ENCODE measurements at places on chromosomes 11 and 22.
A peak's percentile ranks its signal among the peaks of the same experiment; 100 is the strongest.

GRCh38 chr11:8040921-8041285 is 40.1 kb upstream of the TUB start:
- H3K27ac ChIP-seq, result no peak overlapping the region
- no peak for DNase-seq
- H3K4me1 ChIP-seq, result no peaks in the 10 kb centered on the region
- H3K36me3 ChIP-seq, result no peaks in the 10 kb centered on the region
- no peak overlapping the region for H3K4me3 ChIP-seq
- peaks cover 16% of the 10 kb centered on the region for H3K27me3 ChIP-seq

- no peak for DNase-seq
- H3K4me3 ChIP-seq, result no peak overlapping the region
- no peaks in the 10 kb centered on the region for H3K36me3 ChIP-seq
- no peak overlapping the region for H3K27ac ChIP-seq
- H3K4me1 ChIP-seq, result peaks cover 27% of the 10 kb centered on the region
Measured at GRCh38 chr22:42366806-42367581, 65.2 kb downstream of the NFAM1 start.

DNA sequence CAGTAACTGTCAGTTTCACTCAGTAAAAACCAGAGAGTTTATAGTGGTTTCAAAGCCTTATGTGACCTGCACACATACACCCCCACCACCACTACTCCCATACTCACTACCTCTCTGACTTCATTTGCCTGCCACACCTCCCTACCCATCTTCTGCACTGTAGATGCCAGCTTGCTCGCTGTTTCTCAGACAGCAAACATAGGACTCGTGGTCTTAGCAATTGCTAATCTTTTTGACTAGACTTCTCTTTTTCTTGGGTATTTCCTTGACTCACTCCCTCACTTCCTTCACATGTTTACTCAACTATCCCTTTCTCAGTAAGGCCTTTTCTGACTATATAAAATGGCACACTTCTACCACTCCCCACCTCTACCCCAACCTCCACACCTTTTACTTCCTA is 27.8 kb downstream of the CEP295 start:
- H3K4me3 ChIP-seq, result no peak overlapping the region
- no peaks in the 10 kb centered on the region for H3K27me3 ChIP-seq
- no peak for DNase-seq
- no peak overlapping the region for H3K27ac ChIP-seq
- H3K4me1 ChIP-seq, result peaks cover 3% of the 10 kb centered on the region

- peaks cover 11% of the 10 kb centered on the region for H3K27me3 ChIP-seq
- no peaks in the 10 kb centered on the region for H3K4me1 ChIP-seq
- H3K27ac ChIP-seq, result no peak overlapping the region
- peaks cover 1% of the 10 kb centered on the region for H3K36me3 ChIP-seq
- no peak for DNase-seq
Measured at GRCh38 chr11:112644410-112645131, 316.6 kb upstream of the NCAM1 start.

- no peak overlapping the region for H3K4me3 ChIP-seq
- DNase-seq, result no peak
- H3K36me3 ChIP-seq, result no peaks in the 10 kb centered on the region
- H3K4me1 ChIP-seq, result no peaks in the 10 kb centered on the region
Measured at GRCh38 chr11:134398644-134399292, 13.3 kb downstream of the B3GAT1 start.

DNA sequence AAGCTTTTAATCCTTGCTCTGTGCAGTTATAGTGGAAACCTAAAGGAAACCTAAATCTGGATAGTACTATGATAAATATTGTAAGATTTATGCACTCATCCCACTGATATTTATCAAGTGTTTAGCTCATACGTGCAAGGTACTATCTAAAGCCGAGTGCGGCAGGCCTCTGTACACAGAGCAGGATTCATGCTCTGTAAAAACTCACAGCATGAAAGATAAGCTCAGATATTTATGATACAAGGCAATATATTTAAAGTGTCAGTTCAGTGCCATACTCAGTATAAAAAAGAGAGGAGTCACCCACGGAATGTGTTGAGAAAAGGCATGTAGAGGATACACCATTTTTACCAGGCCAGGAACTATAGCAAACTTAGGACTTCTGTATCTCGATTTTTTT is 66.2 kb downstream of the MAML2 start:
- H3K27ac ChIP-seq, result no peak overlapping the region
- H3K4me3 ChIP-seq, result no peak overlapping the region
- no peaks in the 10 kb centered on the region for H3K27me3 ChIP-seq
- peaks cover 59% of the 10 kb centered on the region for H3K4me1 ChIP-seq
- peaks cover 38% of the 10 kb centered on the region for H3K36me3 ChIP-seq

- H3K4me1 ChIP-seq, result peaks cover 28% of the 10 kb centered on the region
- H3K27me3 ChIP-seq, result no peaks in the 10 kb centered on the region
- DNase-seq, result peak; percentile 60
Measured at GRCh38 chr11:117180661-117181585, 2.4 kb downstream of the SIDT2 start.

DNA sequence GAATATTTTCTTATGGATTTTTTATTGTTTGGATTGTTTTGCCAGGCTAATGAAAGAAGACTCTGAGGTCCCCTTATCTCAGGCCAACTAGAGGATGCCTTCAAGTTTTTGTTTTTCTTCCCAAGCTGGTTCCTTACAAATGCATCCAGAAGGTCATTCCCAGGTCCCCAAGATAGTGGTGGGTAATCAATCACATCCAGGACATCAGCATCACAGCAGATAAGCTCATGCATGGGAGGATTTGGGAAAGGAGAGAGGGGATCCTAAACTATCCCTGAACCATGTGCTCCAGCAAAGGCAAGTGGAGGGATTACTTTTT is 20.7 kb downstream of the FZD4 start:
- no peak overlapping the region for H3K4me3 ChIP-seq
- no peak overlapping the region for H3K27ac ChIP-seq
- peaks cover 4% of the 10 kb centered on the region for H3K27me3 ChIP-seq
- no peak for DNase-seq

GRCh38 chr11:125138966-125139365 is 25.6 kb upstream of the PKNOX2 start:
- peaks cover 2% of the 10 kb centered on the region for H3K4me1 ChIP-seq
- H3K27me3 ChIP-seq, result peaks cover 56% of the 10 kb centered on the region
- no peaks in the 10 kb centered on the region for H3K36me3 ChIP-seq

GRCh38 chr11:128937480-128937879 is 5.2 kb downstream of the TP53AIP1 start:
- H3K27me3 ChIP-seq, result no peaks in the 10 kb centered on the region
- no peak for DNase-seq
- H3K4me3 ChIP-seq, result no peak overlapping the region
- H3K4me1 ChIP-seq, result no peaks in the 10 kb centered on the region

GRCh38 chr11:26243426-26243825 is 88.5 kb upstream of the ANO3 start:
- no peak for DNase-seq
- no peaks in the 10 kb centered on the region for H3K27me3 ChIP-seq
- no peak overlapping the region for H3K4me3 ChIP-seq
- H3K4me1 ChIP-seq, result no peaks in the 10 kb centered on the region
- H3K36me3 ChIP-seq, result no peaks in the 10 kb centered on the region
- H3K27ac ChIP-seq, result no peak overlapping the region

GRCh38 chr11:41920374-41920773 is 460.9 kb upstream of the LRRC4C start:
- no peaks in the 10 kb centered on the region for H3K36me3 ChIP-seq
- H3K4me1 ChIP-seq, result no peaks in the 10 kb centered on the region
- H3K27ac ChIP-seq, result no peak overlapping the region
- H3K27me3 ChIP-seq, result no peaks in the 10 kb centered on the region
- no peak overlapping the region for H3K4me3 ChIP-seq

DNA sequence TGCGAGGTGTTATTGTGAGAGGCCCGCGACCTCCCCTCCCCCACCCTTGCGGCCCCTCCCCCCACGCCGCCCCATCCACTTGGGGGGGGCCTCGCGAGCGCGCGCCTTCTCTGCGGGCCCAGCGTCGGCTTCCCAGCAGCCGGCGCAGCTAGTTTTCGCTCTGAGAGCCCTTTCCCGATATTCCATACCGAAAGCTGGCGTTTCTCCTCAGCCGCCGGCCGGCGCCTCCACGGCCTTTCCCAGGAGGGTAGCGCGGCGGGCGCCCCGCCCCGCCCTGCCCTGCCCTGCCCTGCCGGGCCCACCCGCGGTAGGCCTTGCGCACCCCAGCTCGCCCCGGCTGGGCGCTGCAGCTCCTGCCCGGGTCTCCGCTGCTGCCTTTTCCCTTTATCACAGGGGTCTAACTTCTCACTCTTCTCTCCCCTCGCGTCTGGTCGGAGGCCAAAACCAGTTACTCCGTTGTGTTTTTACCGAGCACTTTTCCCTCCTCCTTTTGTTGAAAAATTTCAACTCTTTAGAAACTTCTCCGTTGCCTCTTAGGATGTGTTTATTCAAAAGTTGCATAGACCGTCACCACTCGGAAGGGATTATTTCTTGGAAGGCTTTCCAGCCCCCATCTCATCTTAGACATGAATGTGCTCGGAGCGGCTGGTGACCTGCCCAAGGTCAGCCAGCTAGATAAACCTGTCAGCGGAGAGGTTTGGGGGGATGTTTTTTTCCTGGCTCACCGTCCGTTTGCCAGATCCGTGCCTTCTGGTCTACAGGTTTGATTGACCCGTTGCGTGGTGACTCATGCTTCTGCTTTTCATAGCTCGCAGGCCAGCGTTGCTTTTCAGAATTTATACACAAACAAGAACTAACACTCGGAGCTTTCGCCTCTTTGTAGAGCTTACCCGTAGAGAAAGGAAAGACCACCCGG is 648 bp downstream of the PAFAH1B2 start:
- peaks cover 23% of the 10 kb centered on the region for H3K36me3 ChIP-seq
- peak overlapping the region; percentile 94 for H3K27ac ChIP-seq
- peaks cover 21% of the 10 kb centered on the region for H3K27me3 ChIP-seq
- DNase-seq, result peak; percentile 48

DNA sequence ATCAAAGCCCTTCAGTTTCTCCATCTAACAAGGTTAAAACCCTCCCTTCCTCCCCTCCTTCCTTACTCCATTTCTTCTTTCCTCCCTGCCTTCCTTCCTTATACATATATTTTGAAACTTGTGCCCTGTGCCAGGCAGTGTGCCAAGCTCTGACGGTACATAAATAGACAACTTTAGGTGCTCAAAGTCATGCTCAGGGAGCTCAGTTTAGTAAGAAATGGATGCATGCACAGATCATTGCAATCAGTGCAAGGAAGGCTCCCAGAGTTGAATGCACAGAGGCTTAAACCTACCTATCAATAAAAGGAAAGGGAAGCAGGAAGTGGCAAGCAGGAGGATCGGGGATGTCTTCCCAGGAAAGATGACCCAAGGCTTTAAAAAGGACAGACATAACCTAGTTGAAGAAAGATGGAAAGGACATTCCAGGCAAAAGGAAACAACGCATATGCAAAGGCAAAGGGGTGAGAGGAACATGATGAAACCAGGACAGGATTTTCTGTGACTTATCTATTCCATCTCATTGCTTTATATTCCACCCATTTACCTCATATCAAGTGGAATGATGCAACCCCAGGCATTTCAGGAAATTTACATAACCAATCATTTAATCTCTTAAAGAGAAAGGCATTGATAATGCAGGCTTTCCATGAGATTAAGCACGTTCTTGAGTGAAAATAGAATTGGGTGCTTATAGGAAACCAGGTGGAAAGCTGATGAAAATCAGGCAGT is 13.2 kb downstream of the FZD4 start:
- H3K36me3 ChIP-seq, result no peaks in the 10 kb centered on the region
- H3K27ac ChIP-seq, result no peak overlapping the region
- peaks cover 4% of the 10 kb centered on the region for H3K27me3 ChIP-seq

DNA sequence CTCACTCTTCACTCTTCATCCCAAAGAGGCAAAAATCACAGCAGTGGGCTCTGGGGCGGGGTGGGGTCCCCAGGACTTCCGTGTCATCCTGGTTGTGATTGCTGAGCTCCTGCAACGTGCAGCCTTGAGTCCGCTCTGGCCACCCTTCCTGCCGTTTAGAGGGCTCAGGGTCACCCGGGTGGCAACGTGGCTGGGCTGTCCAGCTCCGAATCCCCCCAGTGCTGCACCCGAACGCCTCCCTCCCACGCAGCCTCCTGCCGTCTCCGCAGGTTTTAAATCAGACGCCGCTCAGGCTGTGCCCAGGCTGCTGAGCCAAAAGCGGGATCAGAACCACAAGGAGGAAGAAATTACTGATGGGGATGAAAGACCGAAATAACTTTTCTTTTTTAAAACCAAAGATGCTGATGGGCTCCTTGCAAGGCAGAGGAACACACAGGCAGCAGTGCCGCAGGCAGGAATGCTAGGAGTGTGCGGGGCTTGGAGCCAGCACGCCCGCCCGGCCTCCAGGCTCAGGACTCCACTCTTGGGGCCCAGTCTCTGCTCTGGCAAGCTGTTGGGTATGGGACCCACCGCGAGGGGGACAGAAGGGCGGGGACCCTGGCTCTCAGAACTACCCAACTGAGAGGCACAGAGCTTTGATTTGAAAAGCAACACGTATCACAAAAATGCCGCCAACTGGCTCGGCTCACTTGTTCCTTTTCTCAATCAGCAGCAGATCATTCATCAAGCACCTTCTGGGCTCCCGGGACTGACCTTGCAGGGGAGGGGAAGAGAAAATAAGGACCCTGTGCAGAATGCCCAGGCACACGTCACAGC is 313.0 kb downstream of the CTTN start:
- H3K36me3 ChIP-seq, result no peaks in the 10 kb centered on the region
- H3K4me1 ChIP-seq, result no peaks in the 10 kb centered on the region
- no peak for DNase-seq
- H3K4me3 ChIP-seq, result no peak overlapping the region

GRCh38 chr11:64916040-64916774 is 802 bp downstream of the ATG2A start:
- H3K4me3 ChIP-seq, result peak overlapping the region; percentile 88
- peak overlapping the region; percentile 84 for H3K27ac ChIP-seq
- peaks cover 21% of the 10 kb centered on the region for H3K4me1 ChIP-seq
- peaks cover 6% of the 10 kb centered on the region for H3K36me3 ChIP-seq
- H3K27me3 ChIP-seq, result no peaks in the 10 kb centered on the region

DNA sequence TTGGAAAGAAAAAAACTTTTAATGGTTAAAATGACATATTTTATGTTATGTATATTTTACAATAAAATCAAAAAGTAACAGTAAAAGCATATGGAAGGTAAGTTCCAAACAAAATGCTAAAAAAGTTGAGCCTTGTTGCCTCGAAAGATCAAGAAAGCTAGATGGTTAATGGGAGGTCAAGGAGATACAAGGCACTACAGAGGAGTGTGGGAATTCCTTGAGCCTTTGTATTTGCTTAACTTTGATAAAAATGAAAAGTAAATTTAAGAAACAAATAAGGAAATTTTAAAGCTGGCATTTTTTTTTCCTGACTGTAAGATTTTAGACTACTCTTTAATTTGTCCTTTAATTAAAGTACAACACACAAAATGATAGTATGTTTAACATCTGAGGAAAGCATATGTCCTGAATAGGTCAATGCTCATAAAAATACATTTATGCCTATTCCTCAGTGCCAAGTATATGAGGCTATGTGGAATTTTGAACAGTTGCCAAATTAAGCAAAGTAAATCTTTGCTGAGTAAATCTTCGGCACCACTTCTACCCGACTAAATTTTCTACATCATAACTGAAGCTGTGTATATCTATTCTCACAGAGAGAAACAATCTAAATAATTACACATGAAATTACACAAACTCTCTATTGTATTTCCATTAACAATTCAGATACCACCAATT is 108.8 kb downstream of the TTC28 start:
- no peak for DNase-seq
- H3K27me3 ChIP-seq, result peaks cover 21% of the 10 kb centered on the region
- H3K4me1 ChIP-seq, result no peaks in the 10 kb centered on the region

GRCh38 chr11:65650547-65651338 is 12.0 kb downstream of the RELA start:
- no peak overlapping the region for H3K4me3 ChIP-seq
- H3K4me1 ChIP-seq, result peaks cover 31% of the 10 kb centered on the region
- no peak overlapping the region for H3K27ac ChIP-seq
- no peak for DNase-seq
